ENCODE measurements at places on chromosomes 16 and 17.

- DNase-seq: no peak
These were observed 20.2 kb downstream of the CCDC42 start for GRCh38 chr17:8724451-8724850.

GRCh38 chr17:68693466-68693865 lies 92.3 kb upstream of the FAM20A start:
- no peak for DNase-seq

- no peak for DNase-seq
These were observed 27.5 kb downstream of the ZCCHC14 start for GRCh38 chr16:87465306-87465705.

DNA sequence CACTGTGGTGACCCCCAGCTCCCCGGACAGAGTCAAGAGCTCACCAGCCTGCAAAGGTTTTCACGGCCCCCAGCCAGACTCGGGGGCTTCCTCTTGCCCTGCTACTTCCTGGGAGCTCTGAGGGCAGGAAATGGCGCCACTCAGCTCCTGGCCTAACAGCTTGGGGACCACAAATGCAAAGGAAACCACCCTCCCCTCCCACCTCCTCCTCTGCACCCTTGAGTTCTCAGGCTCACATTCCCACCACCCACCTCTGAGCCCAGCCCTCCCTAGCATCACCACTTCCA lies 375 bp upstream of the SPN start:
- no peak for DNase-seq

DNA sequence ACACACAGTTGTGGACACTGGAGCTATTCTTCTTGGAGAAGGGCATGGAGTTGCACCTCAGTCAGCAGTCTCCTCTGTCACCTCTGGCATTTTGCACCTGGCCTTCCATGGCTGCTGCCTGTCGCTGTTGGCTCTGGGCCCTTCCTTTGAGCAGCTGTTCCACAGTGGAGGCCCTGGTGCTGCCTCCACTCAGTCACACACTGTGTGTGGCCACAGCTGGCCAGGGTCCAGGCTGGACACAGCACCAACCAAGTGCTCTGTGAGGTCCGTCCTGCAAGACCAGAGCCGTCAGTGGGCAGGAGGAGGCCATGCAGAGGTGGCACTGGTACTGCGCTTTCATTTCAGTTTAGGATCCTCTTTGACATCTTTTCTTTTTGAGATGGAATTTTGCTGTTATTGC lies 21.6 kb upstream of the MED9 start:
- DNase-seq: no peak

DNA sequence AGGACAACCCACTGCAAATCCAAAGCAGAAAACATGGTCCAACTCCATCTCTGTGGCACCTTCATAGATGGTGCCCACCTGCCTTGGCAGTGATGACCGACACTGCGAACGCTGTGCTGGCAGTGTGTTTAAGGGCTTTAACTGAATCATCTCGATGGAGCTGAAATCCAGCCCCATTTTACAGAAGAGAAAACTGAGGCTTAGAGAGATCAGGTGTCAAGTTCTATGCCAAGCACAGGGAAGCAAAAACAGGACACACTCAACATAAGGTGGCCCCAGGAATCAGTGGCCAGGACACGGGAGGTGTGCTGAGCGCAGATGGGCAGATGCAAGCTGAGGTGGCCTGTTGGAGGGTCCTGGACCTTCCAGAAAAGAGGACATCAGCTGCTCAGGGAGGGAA lies 10.7 kb upstream of the TCF25 start:
- DNase-seq: no peak

DNA sequence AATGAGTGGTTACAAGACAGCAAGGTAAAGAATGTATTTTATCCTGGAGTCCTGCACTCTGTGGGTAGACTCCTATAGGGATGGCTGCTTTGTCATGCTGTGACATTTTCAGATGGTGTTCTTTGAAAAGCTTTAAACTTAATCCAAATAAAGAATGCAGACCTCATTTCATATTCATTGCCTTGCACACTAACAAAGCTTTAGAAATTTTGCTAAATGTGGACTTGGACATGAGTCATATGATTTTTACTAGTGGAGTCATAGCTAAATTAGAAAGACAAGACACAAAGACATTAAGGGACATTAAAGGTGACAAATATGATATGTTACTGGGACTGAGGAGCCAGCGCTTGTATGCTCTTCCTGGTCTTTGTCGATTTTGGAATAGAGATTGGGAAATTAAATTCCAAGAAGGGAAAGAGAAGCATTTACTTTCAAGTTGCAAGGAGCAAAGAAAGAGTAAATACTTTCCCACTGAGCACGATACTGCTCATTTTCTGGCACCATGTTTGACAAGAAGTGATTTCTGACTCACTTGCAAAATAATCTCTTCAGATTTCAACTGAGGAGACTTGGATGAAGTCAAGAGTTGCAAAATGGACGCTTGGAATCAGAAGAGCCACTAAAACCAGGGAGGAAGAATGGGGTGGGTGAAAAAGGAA lies 152.9 kb upstream of the MYOCD start:
- no peak for DNase-seq

DNA sequence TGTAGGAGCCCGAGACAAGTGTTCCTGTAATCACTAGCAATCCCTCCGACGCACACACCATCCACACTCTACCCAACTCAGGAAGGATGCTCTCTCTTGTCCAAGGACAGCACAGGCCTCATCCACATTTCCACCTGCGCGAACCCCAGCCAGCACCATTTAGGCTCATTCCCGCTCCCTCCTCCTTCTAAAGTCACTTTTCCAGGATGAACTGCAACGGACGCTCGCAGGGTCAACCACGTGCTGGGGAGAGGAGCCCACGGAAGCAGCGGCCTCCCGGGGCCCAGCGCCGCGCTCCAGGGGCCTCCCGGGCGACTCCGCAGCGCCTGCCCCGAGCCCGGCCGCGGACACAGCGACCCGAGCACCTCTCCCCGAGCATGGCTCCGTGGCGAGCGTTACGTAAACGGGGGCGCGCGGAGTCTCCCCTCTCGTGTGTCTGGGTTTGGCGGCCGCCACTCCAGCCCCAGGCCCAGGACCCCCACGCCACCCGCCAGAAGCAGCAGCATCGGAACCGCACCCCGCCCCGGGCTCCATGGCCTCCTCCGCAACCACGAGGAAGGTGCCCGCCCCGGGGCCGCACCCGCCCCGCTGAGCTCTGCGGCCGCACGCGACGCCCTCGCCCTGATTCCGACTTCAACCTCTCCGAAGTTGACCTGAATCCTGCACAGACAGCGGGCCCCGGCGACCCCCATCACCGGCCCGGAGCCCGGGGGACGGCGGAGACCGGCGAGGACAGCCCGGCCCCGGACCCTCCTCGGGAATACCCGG lies 668 bp downstream of the USP36 start:
- DNase-seq: no peak

- DNase-seq: no peak
These were observed 2.5 kb downstream of the HS3ST2 start for GRCh38 chr16:22816475-22816874.

DNA sequence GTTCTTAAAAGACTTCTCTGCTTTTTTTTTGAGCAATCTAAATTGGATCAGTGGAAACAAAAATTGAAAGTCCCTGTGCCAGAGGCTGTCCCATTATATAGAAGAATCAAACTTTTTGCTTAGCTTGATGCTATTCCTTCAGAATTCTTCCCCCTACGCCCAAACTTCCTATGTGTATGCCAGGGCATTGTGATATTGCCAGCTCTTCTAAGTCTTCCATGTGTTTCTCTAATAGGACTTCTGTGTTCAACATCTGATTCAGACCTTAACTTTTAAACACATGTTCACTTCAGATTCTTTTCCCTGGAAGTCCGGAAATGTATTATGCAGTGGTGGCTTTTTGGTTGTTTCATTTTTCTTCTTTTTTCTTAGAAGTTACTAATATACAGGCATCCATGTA lies 18.7 kb downstream of the PTRH2 start:
- no peak for DNase-seq

GRCh38 chr17:61783556-61784304 lies 79.6 kb downstream of the BRIP1 start:
- no peak for DNase-seq

DNA sequence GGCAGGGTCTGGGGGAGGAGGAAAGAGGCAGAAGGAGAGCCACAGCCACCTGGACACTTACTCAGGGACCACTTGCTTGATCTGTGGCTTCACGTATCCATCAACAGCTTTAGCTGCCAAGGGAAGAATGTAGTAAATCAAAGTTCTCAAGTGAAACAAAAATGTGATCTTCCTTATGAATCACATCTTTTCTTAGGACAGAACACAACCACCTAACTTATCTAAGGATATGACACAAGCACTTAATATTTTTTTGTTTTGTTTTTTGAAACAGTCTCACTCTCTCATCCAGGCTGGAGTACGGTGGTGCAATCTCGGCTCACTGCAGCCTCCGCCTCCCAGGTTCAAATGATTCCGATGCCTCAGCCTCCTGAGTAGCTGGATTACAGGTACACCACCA lies 8.4 kb upstream of the GHDC start:
- no peak for DNase-seq

DNA sequence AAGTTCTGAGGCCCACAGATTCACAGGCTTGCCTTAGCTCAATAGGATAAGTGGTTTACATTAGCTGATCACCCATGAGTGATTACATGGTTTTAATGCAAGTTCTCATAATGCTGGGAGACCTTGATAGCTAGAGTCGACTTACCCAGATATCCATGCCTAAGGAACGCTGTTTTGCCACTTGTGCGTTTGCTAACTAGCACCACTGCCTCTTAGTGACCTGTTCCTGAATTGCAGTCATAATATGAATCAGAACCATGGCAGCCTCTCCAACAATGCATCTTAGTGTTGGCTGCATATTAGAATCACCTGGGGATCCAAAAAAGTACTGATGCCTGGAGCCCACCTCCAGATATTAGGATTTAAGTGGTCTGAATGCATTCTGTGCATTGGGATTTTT lies 251.1 kb upstream of the CDH5 start:
- no peak for DNase-seq

DNA sequence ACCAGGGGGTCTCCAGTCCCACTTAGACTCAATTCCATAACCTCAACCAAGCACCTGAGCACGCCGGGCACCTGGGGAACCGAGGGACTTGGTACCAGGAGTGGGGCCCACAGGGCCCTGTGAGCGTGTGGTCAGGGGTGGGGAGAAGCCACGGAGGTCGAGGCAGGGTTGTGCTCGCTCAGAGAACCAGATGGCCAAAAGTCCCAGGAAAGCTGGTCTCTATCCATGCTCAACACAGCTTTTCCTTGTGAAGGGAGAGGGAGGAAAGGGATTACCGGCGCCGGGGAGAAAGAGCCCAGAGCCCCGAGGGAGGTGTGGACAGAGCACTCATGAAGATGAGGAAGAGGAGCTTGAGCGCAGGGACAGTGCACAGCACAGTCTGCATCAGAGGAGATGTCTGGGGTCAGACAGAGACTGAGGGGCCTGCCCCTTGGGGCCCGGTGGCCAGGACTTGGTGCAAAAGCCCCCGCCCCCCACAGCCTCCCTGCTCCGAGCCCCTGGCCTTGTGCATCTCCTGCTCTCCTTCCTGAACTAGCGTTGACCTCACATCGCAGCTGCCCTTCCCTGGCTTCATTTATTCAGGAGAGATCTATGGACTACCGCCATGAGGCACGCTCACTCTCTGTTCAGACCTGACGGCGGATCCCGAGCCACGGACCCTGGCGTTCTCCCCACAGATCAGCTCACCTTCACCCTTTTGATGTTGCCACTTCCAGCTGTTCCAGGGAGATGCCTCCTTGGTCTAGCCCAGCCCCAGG lies 355.4 kb upstream of the TNRC6C start:
- no peak for DNase-seq

DNA sequence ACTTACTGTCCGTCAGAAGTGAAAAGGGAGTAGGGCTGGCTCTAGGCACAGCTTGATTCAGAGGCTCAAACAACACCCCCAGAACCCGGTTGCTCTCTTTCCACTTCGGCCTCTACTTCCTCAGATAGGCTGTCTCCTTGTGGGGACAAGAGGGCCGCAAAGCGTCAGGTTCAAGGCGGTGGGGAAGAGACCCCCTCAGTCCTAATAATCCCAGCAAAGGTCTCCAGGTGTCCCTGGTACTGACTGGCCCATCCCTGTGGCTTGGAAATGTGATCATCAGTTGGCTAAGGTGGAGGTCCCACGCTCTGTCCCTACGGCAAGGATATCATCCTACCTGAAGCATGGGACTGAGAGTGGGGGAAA lies 26.0 kb downstream of the NGFR start:
- DNase-seq: no peak

DNA sequence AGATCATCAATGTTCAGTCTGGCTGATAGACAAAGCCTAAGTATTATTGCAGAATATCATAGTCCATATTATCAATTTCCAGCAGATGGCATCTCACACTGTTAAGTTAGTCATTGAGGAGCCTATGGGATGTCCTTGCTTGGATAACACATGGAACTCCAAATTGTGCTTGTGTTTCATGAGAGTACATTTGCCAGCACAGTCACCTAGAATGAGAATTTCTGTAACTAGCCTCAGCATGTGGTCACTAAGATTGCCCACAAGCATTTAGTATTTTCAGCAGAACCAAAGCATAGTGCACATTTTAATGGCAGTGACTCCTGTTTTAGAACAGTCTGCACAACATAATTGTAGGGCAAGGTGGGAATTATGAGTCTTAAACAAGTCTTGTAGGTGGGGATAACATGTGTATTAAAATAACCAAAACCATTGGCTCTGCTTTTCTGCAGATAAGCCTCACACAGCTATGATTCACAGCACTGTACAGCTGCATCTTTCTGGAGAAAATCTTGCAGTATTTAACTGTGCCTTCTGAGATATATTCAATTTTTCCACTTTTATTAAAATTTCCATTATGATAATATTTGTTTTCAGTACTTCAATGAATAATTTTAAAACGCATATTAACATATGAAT lies 882.8 kb upstream of the SOX9 start:
- peak; percentile 4 for DNase-seq

GRCh38 chr16:72285324-72285723 lies 113.4 kb upstream of the PMFBP1 start:
- DNase-seq: no peak

DNA sequence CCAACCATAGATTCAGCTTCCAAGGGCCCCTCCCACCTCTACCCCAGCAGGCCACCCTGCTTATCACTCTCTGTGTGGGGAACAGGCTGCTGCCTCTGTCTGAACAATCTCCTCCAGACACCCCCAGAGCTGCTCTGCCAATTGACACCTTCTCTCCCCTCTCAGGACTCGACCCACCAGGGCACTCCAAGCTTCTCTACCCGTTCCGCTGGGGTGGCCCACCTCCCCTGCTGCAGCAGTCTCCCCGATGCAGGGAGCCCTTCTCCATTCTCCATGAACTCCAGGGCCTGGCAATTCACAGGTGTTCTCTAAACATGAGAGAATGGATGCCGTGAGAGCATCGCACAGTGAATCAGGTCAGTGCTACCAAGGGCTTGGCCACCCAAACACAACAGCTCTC lies 28.3 kb upstream of the FAAP100 start:
- DNase-seq: no peak

- no peak for DNase-seq
These were observed 6.1 kb downstream of the WWOX start for GRCh38 chr16:78105517-78105916.

All from smooth muscle cell of the brain vasculature (primary cell).